ENCODE measurements at places on chromosomes 6 and 20.

- no peak for DNase-seq
Measured at GRCh38 chr6:97040355-97040860, 115.9 kb downstream of the KLHL32 start.

- DNase-seq: no peak
Measured at GRCh38 chr6:162857326-162857725, 129.6 kb downstream of the PACRG start.

- DNase-seq: no peak
Measured at GRCh38 chr20:64011366-64011779, 24.6 kb upstream of the C20orf204 start.

GRCh38 chr6:139635401-139636130, 261.1 kb upstream of the CITED2 start:
- no peak for DNase-seq

- no peak for DNase-seq
Measured at GRCh38 chr6:125273965-125274364, 27.8 kb downstream of the HDDC2 start.

DNA sequence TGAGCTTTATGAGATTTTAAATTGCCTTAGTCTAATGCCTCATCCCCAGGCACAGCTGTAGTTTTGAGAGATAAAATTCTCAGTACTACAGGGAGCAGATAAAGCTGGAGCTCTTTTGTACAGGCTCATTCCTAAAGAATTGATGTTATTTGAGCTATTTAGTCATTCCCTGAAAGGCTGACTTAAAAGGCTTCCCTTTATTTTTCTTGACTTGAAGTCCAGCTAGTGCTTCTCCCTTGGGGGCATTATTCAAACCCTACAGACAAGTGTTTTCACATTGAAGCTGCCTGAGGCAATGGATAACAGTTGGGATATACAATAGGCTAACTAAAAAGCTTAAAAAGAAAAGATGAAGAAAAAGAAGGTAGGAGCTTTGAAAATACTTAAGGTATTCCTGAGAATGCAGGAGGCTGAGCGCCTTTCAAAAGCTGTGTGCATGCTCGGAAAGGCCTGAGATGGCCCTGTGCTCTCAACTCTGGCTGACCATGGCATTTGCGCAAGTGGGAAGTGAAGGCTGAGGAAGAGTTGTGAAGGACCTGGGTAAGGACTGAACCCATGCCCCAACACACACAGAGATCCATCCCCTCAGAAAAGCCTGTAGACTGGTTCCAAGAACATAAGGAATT, 315.1 kb downstream of the SMOC2 start:
- DNase-seq: no peak

DNA sequence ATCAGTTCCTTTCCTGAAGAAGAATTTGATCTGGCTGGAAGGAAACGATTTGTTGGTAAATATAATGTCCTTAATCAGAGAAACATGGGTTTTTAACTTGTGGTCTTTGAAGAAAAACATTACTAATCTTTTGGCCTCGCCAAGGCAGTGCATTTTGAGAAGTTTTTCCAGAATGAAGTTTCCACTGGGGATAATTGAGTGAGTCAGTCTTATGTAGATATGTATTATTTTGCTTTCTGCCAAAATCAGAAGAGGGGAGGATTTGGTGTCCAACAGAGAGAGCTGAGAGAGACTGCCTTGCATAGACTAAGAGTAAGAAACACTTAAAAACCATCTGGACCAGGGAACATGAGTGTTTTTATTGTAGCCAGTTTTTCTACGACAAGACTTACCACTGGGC, 79.9 kb downstream of the FNDC1 start:
- DNase-seq: no peak

GRCh38 chr6:21455071-21455470, 138.5 kb upstream of the SOX4 start:
- no peak for DNase-seq

Data from SK-N-DZ (cell line).